ENCODE measurements at places on chromosomes 4 and X. TPM values are rescaled to one million over a fixed set of nuclear protein-coding genes. Genes with fewer than 3 reads are reported as not detected.
A peak's percentile ranks its signal among the peaks of the same experiment; 100 is the strongest.

Gene ARHGAP36
- total RNA-seq, result not detected

GRCh38 chr4:80922941-80923340 lies 107.6 kb upstream of the BMP3 start:
- ATAC-seq, result no peak

DNA sequence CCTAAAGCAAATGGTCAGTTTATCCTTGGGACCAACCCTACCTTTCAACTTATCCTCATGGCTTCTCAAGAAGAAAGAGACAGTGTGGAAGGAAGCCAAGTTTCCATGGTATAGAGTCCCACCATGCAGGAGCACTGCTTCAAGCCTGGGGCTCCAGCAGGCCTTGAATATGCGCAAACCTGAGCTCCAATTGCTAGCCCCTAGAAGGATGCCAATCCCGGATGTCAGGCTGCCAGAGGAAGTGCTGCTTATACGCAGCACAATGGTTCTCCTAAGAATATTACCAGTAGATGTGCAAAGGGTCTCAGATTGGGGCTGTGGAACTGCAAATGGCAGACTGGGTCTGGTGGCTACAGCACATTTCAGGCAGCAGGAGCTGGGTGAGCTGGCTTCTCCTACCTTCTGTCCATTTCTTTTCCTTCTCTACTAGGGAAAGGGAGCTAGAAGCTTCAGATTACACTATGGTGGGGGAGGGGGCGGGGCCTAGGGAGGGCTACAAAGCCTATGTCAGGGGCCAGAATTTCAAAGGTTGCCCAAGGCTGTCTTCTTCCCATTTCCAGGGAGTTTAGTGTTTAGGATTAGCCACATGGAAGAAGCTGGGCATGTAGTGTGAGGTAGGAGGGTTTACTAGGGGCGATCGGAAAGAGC lies 40.7 kb upstream of the CITED1 start:
- no peak for ATAC-seq

DNA sequence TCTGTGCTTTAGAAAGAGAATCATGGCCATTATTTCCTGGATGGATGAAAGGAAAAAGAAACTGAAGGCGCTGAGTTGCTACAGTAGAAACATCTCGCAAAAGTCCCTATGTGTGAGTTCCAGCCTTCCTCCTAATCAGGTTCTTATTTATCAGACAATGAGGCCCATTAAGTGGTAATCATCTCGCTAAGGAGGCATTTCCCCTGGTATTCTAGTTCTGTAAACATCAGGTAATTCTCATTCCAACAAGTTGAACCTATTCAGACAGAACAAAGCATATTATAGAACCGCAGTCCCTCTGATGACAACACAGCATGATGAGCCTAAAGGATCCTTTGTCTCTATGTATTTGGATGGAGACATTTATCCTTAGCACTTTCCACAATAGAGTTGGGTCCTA lies 205.7 kb upstream of the MAOA start:
- no peak for ATAC-seq

DNA sequence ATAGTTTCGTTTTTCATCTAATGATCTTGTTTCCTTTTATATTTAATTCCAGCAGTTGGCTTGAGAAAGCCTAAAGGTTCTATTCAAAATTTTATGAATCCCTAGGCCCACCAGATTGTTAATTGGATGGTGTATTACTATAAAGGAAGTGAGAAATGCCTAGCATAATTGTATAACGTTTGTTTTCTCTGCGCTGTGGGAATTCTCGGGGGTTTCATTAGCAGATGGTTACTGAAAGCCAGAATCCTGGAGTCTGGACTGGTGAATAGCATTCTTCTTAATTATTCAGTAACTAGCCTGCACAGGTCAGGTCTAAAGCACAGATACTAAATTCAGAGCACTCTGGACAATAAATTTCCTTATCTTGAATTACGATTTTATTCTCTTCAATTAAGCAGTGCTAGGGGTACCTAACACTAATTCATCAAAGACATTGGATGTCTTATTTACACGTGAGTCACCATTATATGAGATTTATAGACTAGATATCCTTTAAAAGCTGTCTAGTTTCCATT lies 459.4 kb downstream of the DTHD1 start:
- ATAC-seq, result no peak

Gene SPANXB1
- total RNA-seq, result not detected

GRCh38 chrX:56503941-56504673 lies 59.3 kb upstream of the UBQLN2 start:
- peak; percentile 93 for ATAC-seq

Gene PHF8
- 16.3 TPM for total RNA-seq

GRCh38 chr4:156889616-156890594 lies 81.7 kb downstream of the PDGFC start:
- ATAC-seq, result peak; percentile 69

- ATAC-seq, result peak; percentile 47
Measured at GRCh38 chr4:182826391-182826790, 90.8 kb downstream of the DCTD start.

Gene SPINK2
- total RNA-seq, result 0.92 TPM

Gene PYURF
- total RNA-seq, result 43.6 TPM

DNA sequence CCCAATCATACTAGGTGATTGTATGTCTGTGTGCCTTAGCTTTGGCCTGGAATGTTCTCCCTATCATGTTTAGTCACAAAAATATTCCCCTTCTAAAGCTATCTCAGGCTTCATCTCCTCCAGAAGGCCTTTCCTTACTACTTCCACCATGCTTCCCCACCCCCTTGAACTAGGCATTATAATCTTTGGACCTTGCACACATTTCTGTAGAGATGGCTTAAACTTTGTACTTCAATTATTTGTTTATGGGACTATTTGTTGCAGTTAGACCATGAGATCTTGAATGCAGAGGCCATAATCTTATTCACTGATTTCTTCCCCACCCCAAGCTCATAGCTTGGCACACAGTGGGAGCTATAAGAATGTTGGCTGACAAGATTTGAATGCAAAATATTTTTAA lies 262.0 kb upstream of the EDA2R start:
- ATAC-seq, result no peak

Gene FOXR2
- total RNA-seq, result not detected

Gene VCX3A
- not detected for total RNA-seq

Gene FGA
- total RNA-seq, result 0.64 TPM
